ENCODE measurements at places on chromosomes 1 and 21. TPM values are rescaled to one million over a fixed set of nuclear protein-coding genes. Genes with fewer than 3 reads are reported as not detected.

DNA sequence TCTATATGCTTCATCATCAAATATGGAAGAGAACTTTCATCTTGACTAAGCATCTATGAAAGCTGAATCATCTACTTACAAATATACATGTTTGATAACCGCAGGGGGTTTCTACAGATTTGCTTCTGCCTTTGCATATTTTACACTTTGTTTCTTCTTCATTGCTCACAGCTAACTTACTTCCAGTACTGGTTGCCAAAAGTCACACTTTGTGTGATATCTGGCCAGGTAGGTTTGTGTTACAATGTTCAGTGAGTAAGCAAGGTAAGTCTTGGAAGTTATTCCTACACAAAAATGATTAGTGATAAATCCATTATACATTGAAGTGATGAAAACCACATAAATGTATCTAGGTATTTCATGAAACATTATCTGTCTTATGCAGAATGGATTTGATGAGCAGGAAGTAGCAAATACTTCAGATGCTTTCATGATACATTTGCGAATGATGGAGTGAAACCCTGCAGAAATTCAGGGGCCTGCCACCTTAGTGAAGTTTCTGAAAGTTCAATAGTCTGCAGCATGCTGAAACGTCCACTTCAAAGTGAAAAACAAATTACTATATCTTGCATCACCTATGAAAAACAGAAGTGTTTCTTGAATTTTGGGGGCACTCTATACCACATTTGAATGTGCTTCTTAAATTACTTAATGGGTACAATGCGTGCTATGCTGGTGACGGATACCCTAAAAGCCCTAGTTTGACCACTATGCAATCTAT is 187.3 kb downstream of the ATP6V1G3 start:
- DNase-seq: peak; percentile 2

The PGLYRP4 gene
- not detected for total RNA-seq

DNA sequence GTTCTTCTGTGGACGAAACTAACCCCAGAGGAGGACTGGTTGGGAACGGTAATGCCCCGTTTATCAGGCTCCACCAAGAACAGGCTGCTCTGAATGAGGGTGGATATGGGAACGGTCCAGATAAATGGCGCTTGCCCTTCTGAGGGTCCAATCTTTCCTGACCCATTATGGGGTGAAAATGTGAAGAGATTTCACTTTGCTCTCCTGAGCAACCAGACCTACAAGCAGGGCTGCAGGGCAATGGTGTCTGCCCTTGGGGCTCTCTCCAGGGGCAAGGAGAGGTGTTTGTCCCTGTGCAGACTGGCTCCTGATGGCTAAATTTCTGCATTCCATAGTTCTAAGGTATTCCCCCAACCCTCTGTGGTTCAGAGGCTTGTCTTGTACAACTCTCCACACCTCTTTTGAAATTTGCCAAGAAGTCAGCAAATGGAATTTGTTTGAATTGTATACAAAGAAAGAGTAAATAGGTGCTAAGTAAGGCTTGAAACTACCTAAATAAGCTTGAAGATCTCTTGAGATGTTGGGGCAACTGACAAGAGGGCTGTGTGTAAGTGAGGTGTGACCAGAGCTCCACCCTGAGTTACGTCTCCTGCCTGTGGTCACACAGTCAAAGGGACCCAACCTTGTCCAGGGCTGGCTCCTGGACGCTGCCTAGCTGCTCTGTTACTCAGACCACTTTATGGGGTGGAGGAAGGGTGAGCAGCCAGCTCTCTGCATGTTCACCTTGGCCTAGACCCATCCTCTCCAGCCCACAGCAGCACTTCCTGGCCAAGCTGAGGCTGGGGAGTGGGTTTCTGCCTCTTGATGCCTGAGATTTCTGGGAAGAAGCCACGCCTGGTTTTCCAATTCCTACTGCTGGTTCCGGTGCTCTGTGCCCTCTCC is 24.8 kb downstream of the SLC2A1 start:
- no peak for DNase-seq

- no peak for DNase-seq
Measured at GRCh38 chr1:201945157-201945556, 1.2 kb downstream of the LMOD1 start.

DNA sequence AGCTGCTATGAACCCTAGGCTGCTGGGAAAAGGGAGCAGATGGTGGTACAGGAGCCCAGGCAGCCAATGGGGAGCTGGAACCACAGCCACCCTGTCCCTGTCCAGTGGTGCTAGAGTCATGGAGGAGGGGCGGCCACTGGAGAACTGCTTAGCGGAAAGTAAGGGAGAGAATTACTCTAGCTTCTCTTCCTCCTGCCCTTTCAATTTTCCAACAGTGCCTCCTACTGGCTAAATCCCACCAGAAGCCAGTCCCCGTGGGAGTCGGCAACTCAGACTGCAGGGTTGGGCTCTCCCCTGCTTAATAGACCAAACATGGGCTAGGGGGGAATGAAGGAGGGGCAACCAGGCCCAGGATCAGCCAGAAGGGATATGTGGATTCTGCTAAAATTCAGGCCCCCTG is 154.5 kb downstream of the ACTL8 start:
- peak; percentile 24 for DNase-seq

DNA sequence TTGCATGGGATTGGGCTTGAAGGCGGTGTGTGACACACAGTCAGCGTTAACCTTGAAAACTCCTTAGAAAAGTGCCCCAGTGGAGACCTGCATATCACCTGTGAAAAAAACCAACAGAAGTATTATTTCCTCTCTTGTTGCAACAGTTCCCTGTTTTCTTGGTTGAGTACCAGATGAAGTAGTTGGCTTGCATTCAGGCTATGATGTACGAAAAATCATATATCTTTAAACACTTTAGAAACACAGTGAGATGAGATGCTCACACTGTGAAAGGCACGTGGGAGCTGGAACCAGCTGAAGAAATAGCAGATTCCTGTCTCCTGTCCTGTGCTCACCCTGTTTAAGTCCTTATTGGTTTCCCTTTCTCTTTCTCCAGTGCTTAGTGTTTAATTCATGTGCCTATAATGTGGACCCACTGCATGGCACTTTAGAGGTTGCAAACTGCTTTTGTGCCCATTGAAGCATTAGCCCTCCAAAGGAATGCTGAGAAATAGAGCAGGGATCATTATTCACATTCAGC is 2.8 kb downstream of the CAMK1G start:
- DNase-seq: no peak

GRCh38 chr1:81949421-81949820 is 148.7 kb downstream of the ADGRL2 start:
- DNase-seq: no peak

The XCL2 gene
- total RNA-seq: not detected

GRCh38 chr1:4657244-4657789 is 2.9 kb downstream of the AJAP1 start:
- no peak for DNase-seq

The CYP4X1 gene
- total RNA-seq: not detected

The AIRE gene
- not detected for total RNA-seq

DNA sequence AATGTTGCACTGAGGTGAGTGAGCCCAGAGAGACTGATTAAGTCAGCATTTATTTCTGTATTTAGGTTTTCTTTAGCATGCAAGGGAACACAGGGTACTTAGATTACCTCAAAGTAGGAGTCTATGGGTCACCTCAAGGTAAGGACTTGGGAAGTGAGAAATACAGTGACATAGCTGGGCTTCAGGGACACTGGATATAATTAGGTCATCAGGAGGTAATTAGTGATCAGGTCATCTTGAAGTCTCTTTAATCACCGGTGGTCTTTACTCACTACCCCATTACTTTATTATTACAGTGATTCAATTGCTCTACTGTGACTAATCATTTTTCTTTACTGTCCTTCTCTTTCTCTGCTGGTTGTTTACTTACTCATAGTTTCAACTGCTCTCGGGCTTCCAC is 59.9 kb upstream of the KCNK1 start:
- no peak for DNase-seq

GRCh38 chr21:35645991-35646390 is 414.3 kb downstream of the SETD4 start:
- no peak for DNase-seq

DNA sequence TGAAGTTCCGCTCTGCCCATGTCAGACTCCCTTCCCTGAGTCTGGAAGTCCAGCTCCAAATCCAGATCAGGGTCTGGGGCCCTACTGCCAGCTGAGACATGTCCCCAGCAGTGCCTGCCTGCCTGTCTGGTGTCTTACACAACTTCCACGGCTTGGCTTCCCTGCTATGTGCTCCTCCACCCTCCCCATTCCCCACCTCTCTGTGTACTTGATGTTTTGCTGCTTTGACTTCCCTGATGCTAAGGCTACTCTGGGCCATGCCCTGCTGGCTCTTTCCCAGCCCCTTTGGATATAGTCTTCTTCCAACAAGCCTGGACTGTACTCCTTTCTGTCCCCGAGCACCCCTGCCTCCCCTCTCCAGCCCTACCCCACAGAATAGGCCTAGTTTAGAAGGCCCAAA is 7.3 kb downstream of the GJA5 start:
- DNase-seq: no peak

The PRCC gene
- total RNA-seq: 10.6 TPM

- DNase-seq: no peak
Measured at GRCh38 chr1:47849591-47850261, 147.5 kb downstream of the TRABD2B start.

DNA sequence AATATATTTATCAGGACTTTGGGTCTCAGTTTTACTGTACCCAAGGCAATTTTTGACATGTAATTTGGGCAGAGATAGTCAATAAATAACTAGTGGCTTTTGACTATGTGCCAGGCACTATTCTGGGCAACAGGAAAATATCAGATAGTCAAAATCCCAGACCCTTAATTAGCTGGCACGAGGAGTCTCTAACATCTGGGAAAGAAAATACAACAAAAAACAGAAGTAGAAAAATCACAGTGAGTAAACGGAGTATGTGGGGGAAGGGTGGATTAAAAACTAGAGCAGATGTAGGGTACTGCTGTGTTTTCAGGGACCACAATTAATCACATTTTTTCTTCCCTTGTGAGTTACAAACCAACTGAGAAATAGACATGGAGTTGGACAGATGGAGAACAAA is 217.8 kb downstream of the NCAM2 start:
- no peak for DNase-seq
